NCI-H460 (cell line): ENCODE measurements at places on chromosomes 2 and 18. TPM values are rescaled to one million over a fixed set of nuclear protein-coding genes. Genes with fewer than 3 reads are reported as not detected.

The PROKR1 gene
- total RNA-seq: not detected in 2 replicates

The ST6GAL2 gene
- not detected in 2 replicates for total RNA-seq

The DCDC2C gene
- not detected in 2 replicates for total RNA-seq

The LCT gene
- total RNA-seq: 0.02 and 0.06 TPM in 2 replicates

The PMAIP1 gene
- total RNA-seq: 43.6 and 53.5 TPM in 2 replicates

The STPG4 gene
- 0.32 TPM in 1 of 2 replicates, not detected in the other for total RNA-seq

The ZSWIM2 gene
- total RNA-seq: not detected in 2 replicates

The ZNF385B gene
- total RNA-seq: 2.3 and 3.3 TPM in 2 replicates

The DNAH7 gene
- total RNA-seq: 0.20 and 0.92 TPM in 2 replicates
